ENCODE measurements at places on chromosomes 1 and 21.

DNA sequence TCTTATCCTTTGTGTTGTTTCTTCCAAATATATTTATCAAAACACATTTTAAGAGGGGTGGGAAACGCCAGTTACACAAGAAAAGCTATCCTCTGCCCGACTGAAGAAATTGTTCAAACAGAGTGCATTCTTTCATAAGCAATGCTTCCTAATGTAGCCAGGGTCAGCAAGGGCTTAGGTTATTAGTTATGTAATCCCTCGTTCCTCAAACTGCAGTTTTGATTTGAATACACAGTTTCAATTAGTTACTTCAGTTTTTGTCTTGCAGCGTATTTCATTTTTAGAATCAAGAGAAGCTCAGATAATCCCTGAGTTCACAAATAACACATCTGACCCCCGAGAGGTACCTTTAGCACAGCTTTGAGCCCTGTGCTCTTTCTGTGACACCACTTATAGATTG lies 141.7 kb upstream of the NRIP1 start:
- DNase-seq, result no peak

DNA sequence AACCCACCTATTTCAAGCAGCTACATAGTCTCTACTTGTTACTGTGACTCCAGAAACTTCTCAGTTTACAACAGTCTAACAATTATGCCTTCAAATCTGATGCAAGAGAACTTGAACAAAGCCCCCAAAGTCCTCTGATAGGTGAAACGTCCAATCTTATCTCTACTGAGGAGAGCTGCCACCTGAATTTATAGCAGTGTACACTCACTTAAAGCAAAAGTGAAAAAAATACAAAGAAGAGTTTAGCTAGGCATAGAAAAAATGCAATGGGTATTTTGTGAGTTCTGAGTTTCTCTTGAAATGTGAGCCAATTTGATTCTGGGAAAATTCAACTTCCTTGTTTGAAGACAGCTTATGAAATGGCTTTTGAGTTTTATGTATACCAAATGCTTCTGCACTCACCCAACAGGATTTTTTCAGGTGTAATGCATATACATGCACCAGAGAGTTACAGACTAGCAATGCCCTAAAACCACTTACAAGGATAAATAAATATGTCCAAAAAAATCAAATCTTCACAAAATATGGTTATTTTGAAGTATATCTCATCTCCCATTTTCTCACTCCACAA lies 17.8 kb upstream of the CLIC6 start:
- no peak for DNase-seq

DNA sequence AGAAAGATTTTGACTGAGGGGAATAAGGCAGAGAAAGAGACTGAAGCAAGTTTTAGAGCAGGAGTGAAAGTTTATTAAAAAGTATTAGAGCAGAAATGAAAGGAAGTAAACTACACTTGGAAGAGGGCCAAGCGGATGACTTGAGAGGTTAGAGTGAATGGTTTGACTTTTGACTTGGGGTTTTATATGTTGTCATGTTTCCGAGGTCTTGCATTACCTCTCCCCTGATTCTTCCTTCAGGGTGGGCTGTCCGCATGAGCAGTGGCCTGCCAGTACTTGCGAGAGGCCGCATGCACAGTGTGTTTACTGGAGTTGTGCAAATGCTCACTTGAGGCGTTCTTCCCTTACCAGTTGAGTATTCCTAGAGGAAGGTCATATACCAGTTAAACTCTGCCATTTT lies 13.0 kb upstream of the DENND2D start:
- DNase-seq, result no peak

DNA sequence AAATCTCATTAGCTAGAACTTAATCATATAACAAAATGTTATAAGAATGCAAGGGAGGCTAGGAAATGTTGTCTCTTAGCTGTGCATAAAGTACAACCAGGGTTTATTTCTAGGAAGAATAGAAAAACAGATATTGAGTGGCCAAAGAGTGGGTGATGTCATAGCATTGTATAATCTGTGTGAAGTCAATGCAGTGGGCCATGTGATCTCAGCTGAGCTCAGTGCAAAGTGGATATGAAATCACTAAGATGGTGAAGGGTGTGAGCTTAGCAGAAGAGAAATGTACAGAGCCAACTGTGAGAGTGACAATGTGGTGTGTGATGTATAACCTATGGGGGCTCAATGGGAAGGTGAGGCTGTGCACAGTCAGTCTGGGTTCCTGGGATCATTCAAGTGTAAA lies 29.7 kb upstream of the DUSP23 start:
- no peak for DNase-seq
